Neural progenitor cell (in vitro differentiated cells): ENCODE measurements at places on chromosomes 7 and 10.

- DNase-seq: no peak
These were observed 35.3 kb downstream of the PALD1 start for GRCh38 chr10:70513848-70514309.

- DNase-seq: peak; percentile 71
These were observed 8.0 kb downstream of the RSU1 start for GRCh38 chr10:16809074-16809718.

- DNase-seq: no peak
These were observed 167.6 kb downstream of the AUTS2 start for GRCh38 chr7:69765879-69766278.

DNA sequence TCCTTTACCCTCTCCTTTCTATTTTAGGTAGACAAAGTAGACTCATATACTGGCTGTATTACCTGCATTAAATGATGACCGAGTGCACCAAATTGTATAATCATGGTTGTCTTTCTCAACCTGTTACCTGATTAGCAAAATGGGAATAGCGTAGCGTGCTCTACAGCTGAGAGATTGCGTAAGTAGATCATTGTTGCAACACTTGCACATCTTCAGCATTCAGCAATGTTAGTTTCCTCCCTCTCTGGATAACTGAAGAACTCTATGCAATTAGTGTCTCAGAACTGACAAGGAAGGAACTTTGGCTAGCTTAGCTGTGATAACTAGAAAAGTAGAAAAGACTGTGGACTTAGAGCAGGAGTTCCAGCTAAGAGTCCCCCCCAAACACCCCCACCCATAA, 787.4 kb downstream of the PHTF2 start:
- DNase-seq: no peak
